GM23338 (cell line): ENCODE measurements at places on chromosomes 11 and 22. TPM values are rescaled to one million over a fixed set of nuclear protein-coding genes. Genes with fewer than 3 reads are reported as not detected.
A peak's percentile ranks its signal among the peaks of the same experiment; 100 is the strongest.

DNA sequence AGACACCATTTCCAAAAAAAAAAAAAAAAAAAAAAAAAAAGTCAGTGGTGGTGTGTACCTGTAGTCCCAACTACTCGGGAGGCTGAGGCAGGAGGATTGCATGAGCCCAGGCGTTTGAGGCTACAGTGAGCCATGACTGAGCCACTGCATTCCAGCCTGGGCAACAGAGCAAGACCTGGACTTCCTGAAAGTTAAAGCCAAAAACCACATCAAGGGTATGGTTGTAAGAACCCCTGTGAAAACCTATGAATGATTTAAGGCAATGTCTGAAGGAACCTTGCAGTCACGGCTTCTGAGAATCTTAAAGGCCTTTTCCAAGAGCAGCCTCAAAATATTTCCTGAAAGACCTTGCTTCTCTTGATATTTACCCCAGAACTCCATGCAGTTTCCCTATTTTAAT lies 30.5 kb upstream of the MSANTD2 start:
- no peak for DNase-seq

GRCh38 chr22:30556388-30556787 lies 9.8 kb upstream of the SEC14L6 start:
- peak; percentile 41 for DNase-seq

Gene KCNJ11
- 0.89 and 2.2 TPM in 2 replicates for polyA plus RNA-seq

- DNase-seq = no peak
These were observed 1197.5 kb upstream of the TENM4 start for GRCh38 chr11:80638296-80638695.

GRCh38 chr22:50078761-50079160 lies 6.5 kb downstream of the MLC1 start:
- DNase-seq = no peak

Gene NLRP14
- 0.14 TPM in 1 of 2 replicates, not detected in the other for polyA plus RNA-seq

GRCh38 chr11:27237643-27238042 lies 125.4 kb downstream of the CCDC34 start:
- no peak for DNase-seq
